ENCODE measurements at places on chromosomes 12 and 14. TPM values are rescaled to one million over a fixed set of nuclear protein-coding genes. Genes with fewer than 3 reads are reported as not detected.

The PZP gene
- 0.87 TPM for total RNA-seq

The BCL7A gene
- 6.2 TPM for total RNA-seq

- DNase-seq: no peak
Observed at GRCh38 chr14:73418227-73418626, 40.1 kb downstream of the NUMB start.

GRCh38 chr12:109485201-109485600 is 7.8 kb downstream of the UBE3B start:
- no peak for DNase-seq

DNA sequence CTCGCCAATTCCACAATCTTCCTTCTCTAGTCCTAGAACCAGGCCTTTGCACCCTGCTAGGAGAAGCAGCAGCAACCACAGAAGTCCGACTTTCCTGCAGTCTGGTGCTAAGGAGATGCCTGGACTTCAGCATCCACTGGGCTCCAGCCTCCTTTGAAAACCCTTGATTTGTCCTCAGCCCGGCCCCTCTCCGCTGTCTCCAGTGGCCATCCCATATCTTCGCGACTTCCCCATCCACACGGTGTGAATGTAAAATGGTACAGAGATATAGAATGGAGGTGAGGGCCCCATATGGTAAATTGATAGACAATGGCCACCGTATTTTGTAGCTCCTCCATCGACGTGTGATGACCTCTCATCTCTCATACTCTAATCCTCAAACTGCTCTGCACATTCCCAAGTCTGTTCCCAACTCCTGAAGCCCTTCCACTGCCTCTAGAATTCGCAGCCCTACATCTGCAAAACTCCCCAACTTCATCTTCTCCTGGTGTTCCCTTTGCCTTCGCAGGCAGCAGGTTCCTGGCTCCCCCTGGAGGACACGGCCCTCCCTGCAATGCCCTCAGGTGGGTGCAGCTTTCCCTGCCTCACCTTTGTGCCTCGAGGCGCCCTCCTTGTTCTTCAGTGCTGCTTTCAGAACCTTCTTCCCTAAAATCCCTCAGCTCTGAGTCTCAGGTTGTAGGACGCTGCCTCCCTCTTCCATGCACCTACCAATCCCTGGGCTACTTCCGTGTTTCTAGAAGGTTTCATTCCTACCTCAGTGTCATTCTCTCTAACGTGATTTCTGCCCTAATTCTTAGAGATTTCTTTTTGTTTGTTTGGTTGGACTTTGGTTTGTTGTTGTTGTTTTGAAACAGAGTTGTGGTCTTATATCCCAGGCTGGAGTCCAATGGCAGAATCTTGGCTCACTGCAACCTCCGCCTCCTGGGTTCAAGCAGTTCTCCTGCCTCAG is 36.7 kb downstream of the TMBIM6 start:
- no peak for DNase-seq

DNA sequence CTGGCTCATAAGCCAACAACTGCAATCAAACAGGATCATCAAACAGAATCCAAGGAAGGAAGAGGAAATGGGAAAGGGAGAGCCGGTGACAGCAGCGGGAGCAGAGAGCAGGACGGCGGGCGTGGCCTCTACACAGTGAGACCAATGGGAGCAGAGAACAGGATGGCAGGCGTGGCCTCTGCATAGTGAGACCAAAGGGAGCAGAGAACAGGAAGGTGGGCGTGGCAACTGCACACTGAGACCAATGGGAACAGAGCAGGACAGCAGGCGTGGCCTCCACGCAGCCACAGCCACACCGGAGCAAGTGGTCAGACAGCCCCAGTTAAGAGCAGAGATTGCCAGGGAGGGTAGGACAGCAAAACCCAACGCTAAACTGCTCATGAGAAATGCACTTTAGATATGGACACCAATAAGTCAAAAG is 16.4 kb downstream of the LRCOL1 start:
- DNase-seq: peak; percentile 92

The KRT80 gene
- 0.12 TPM for total RNA-seq

The WSCD2 gene
- 9.7 TPM for total RNA-seq

- DNase-seq: no peak
Observed at GRCh38 chr12:65608319-65608916, 215.9 kb upstream of the HMGA2 start.

The TRIM9 gene
- total RNA-seq: 7.9 TPM

GRCh38 chr12:38490941-38491340 is 174.4 kb downstream of the ALG10B start:
- no peak for DNase-seq

The LMNTD1 gene
- total RNA-seq: not detected

GRCh38 chr14:91396959-91397815 is 20.4 kb downstream of the CCDC88C start:
- DNase-seq: no peak

- no peak for DNase-seq
Observed at GRCh38 chr12:31715283-31715825, 13.5 kb downstream of the AMN1 start.

- DNase-seq: no peak
Observed at GRCh38 chr12:109919456-109919855, 19.4 kb downstream of the TCHP start.

- no peak for DNase-seq
Observed at GRCh38 chr12:117438809-117439208, 77.4 kb upstream of the NOS1 start.

- no peak for DNase-seq
Observed at GRCh38 chr12:75938189-75938588, 93.4 kb downstream of the PHLDA1 start.

The SERPINA9 gene
- total RNA-seq: not detected

DNA sequence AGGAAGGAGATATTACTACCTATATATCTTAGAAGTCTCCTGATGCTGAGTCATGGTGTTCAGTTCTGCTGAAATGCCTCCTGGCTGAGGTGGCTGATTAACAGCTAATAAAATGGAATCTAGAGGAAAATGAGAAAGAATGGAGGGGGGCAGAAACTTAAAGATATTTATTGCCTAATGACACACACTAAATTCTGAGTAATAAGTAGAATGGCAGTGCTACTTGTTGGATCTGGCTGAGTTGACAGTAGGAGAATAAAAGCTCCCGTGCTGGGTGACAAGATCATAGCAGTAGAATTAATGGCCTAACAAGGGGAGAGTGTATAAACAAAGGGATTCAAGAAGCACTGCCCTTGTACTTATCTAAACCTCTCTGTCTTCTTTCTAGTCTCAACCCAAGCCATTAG is 137.5 kb downstream of the CNTN1 start:
- DNase-seq: no peak

- no peak for DNase-seq
Observed at GRCh38 chr14:41000350-41000749, 606.3 kb upstream of the LRFN5 start.

The TAS2R43 gene
- 0.36 TPM for total RNA-seq

- DNase-seq: no peak
Observed at GRCh38 chr12:110555577-110556406, 27.3 kb downstream of the PPTC7 start.

The EXOC3L4 gene
- total RNA-seq: 4.8 TPM

GRCh38 chr14:87989221-87989955 is 3.6 kb downstream of the GALC start:
- no peak for DNase-seq

The ADGRD1 gene
- 97.6 TPM for total RNA-seq

DNA sequence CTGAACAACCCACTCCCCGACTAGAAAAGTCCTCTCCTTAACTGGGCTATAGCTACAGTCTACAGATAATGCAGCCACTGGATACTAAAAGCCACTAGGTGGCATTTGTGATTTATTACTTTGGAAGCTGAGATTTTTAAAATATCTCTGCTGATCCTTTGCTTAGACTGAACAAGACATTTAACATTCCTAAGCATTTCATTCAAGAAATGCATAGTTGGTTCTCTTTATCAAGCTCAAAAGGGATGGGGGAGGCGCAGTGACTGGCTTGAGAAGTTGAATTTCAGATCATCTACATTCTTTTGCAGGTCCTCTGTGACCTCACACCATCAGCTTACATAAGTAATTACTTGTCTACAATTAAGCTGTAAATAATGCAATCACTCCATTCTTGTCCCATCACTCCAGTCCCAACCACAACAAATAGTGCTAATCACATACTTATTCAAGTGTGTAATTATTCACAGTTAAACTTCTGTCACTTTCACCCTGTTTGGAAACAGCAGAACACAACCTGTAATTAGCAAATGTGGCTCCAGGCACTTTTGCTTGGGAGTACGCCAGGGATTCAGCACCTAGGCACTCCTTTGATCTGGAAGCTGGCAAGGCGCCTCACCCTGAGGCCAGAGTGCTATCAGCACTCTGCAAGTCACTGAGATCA is 203.6 kb downstream of the NOVA1 start:
- DNase-seq: no peak

- no peak for DNase-seq
Observed at GRCh38 chr12:7877420-7877819, 4.7 kb upstream of the SLC2A14 start.

The GSG1 gene
- not detected for total RNA-seq

The AMN1 gene
- 12.4 TPM for total RNA-seq

The CD27 gene
- total RNA-seq: 1.2 TPM

DNA sequence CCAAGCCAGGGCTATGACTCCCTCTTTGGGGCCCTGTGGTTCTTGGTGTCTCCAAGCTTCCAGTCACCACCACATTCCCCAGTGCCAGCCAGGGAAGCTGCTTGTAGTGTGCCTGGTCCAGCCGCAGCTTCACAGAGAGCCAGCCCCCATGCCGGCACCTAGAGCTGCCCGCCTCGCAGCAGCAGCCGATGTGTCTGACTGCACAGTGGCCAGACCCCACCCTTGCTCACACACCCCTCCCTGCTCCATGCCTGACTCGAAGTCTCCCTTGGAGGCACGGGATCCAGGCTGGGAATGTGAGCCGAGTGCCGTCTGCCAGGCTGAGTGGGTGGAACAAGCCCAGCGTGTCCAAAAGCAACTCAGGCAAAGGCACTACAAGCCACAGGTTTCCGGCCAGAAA is 123.3 kb upstream of the SFSWAP start:
- DNase-seq: no peak

DNA sequence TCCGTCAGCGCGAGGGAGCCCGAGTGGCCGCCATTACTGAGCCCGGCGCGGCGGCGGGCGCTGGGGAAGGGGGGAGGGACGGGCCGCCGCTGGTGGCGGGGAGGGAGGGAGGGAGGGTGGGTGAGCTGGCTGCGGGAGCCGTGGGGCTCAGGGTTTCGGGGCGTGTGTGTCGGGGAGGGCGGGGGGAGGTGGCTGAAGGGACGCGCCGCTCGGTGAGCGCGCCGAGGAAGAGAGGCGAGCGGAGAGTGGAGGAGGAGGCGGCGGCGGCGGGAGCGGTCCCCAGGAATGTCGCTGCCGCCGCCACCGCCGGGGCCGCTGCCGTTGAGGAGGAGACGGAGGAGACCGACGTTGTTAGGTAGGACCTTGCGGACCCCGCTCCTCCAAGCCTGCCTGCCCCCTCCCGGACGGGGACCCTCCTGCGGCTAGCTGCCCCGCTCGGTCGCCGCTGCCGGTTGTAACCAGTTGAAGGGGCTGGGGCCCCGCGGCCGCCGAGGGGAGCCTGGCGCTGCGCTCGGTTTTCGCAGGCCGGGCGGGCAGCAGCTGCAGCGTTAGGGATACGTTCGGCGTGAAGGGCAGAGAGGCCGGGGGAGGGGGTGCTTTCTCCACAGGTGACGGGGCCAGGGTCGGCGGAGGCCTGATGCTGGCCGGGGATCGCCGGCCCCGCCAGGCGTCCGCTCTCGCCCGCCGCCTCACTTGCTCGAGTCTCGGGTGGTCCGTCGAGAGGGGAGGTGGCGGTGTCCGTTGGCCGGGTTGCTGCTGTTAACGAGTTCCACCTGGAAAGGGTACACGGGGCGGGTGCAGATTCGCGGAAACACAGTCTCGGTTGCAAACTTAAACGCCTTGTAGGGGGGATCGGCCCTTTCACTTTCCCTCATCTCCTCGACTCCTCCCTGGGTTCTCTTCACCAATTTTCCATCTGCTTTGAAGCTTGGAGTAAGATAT is at the start of gene ARHGAP5:
Gene ARHGAP5 (plus strand): TSS at position 224 of the 942 bp plus-strand sequence. CDS start 13,366 bp downstream, outside the sequence.
- peak; percentile 64 for DNase-seq

GRCh38 chr14:67928375-67928774 is 108.8 kb downstream of the RAD51B start:
- DNase-seq: no peak

DNA sequence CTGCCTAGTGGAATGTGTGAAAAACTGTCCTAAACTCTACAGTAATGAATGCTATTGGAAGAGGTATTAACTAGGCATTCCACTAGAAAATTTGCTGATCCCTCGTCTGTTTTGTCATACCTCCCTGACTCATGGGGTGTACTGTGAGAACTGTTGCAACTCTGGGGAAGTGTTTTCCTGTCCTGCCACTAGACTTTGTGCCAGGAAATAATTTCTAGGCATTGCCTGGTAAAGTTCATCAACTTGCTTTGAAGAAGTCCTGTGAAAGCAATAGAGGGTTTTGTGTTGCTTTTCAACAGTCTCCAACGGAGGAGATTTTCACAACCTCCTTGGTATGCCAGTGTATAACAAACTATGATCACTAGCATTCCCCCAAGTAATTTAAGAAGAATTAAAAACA is 139.9 kb downstream of the AKAP6 start:
- no peak for DNase-seq

Data from aorta (tissue), 5 donors.